ENCODE measurements at places on chromosomes 12 and 14.

DNA sequence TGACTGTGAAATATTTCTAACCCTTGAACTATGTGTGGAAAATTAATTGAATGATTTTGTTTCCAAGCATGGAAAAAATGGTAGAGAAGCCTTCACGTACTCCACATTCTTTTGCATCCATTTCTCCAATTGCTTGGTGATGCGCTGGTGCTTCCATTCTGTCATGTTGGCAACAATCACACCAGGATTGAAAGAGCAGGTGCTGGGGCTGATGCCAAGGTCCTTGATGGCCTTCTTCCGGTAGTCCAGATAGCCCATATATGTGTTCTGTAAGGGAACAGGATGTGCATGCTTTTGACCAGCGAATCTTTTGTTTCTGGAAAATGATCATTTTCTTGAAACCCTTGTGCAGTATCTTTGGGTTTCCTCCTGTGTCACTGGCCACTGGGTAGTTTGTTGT lies 28.6 kb downstream of the TDG start:
- DNase-seq, result no peak

- DNase-seq, result no peak
Observed at GRCh38 chr14:97350894-97351731, 553.9 kb downstream of the VRK1 start.

DNA sequence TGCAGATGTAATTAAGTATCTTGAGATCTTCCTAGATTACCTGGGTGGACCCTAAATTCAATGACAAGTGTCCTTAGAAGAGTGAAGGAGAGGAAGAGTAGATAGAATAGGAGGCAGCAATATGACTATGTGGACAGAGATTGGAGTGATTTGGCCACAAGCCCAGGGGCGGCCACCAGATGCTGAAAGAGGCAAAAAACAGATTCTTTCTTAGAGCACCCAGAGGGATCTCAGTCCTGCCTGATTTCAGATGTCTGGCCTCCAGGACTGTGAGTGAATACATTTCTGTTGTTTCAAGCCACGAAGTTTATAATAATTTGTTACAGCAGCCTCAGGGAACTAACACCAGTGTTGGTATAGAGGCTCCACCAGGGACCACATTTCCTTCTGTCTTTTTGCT lies 67.3 kb downstream of the DACT1 start:
- DNase-seq, result no peak

DNA sequence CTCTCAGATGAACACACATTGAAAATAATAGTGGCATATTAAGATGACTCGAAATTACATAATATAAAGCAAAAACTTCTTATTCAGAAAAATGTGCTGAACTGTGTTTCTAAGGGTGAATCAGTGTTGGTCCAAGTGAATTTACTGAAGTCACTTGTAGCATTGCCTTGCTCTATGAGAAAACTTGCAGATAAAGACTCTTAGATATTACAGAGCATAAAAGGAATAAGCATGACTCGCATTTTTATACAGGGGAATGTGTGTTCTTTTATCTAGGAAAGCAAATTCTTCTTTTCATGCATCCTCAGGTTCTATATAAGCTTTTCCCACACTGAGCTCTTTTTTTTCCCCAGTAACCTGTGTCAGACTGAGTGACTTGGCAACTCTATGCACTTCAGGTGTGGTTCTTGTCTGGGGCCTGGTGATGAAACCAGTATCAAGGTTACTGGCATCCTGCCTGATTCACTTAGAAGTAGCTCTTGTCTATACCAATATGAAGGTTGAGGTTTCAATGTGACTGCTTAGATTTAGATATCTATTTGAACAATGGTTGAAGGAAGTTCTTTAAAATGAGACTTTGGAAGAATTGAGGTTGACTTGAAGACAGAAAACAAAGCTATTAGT lies 76.1 kb downstream of the OTOGL start:
- no peak for DNase-seq

DNA sequence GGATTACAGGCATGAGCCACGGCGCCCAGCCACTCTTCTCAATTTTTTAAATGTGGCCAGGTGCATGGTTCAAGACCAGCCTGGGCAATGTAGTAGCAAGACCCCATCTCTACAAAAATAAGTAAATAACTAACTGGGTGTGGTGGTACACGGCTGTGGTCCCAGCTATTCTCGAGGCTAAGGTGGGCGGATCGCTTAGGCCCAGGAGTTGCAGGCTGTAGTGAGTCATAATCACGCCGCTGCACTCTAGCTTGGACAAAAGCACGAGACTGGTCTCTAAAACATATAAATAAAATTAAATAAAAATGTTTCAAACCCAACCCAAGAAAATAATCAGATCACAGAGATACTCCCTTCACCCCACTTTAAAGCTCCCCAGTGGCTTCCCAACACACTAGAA lies 8.9 kb downstream of the KDM2B start:
- DNase-seq, result no peak

DNA sequence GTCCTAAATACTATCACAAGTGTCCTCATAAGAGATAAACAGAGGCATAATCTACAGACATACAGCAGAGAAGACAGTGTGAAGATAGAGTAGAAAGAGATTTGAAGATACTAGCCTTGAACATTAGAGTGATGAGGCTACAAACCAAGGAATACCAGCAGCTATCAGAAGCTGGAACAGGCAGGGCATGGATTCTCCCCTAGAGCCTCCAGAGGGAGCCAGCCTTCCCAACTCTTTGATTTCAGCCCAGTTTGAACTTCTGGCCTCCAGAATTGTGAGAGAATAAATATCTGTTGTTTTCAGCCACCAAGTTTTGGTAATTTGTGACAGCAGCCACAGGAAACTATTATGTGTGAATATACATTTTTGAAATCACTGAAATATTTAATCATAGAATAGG lies 47.2 kb downstream of the CCDC91 start:
- no peak for DNase-seq

DNA sequence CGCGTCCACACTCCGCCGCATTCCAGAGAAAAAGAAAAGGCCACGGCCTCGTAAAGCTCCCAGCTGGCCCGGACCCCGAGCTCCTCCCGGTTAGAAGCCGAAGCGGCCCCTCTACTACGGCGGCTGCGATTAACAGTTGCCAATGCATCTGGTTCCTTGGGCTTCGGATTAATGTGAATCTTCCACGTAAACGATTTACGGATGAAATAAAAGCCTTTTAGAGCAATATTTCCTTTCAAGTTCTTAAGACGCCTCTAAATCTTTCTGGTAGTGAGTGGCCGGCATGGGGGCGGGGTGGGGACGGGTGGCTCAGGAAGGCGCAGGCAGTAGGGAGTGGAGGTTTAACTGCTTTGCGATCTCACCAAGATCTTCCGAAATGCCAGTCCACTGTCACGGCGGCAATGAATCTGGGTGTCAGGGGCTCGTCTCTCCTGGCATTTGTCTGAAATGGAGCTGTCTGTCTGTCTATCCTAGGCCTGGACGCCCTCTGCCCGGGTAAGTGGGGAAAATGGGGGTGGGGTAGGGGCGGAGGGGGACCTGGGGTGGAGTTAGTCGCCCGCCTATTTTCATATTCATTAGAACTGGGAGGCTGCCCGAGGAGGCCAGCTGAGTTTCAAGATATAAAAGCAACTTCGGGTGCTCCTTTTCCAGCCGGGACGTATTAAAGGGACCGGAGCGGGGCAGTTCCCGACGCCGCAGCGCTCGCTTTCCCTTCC lies 413 bp upstream of the ALX1 start:
- no peak for DNase-seq

DNA sequence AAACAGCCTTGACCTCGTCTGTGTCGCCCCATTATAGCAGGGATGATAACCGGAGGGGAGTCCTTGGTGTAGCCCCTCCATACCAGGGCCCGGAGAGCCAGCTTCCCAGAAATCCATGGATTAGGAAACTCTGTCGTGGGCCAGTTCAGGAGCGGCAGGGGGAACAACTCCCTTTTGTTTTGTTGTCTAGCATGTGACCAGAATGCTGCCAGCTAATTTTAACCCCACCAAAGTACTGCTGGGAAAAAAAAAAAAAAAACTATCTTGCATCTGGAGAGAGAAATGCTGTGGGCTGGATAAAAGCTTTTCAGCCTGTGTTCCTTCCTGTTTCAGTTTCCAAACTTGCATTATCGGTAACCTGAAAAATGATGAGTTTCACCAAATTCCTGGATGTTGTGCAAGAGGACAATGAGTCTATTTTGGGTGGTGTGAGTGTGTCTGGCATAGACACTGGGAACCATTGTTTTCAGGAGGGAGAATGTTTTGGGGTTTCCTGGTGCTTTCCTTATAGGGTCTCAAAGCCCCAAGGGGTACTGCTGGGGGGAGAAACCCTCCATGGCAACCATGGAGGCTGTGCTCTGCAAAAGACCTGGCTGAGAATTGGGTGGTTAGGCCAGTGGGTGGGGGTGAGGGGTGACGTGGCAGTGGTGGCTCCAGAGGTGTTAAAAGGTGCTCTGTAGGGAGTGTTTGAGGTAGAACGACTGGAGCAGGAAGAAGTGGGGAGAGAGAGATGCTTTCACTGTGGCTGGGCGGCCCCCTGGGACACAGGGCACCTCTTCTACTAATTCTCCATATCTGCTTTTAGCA lies 14.9 kb upstream of the IRF2BPL start:
- peak; percentile 25 for DNase-seq

DNA sequence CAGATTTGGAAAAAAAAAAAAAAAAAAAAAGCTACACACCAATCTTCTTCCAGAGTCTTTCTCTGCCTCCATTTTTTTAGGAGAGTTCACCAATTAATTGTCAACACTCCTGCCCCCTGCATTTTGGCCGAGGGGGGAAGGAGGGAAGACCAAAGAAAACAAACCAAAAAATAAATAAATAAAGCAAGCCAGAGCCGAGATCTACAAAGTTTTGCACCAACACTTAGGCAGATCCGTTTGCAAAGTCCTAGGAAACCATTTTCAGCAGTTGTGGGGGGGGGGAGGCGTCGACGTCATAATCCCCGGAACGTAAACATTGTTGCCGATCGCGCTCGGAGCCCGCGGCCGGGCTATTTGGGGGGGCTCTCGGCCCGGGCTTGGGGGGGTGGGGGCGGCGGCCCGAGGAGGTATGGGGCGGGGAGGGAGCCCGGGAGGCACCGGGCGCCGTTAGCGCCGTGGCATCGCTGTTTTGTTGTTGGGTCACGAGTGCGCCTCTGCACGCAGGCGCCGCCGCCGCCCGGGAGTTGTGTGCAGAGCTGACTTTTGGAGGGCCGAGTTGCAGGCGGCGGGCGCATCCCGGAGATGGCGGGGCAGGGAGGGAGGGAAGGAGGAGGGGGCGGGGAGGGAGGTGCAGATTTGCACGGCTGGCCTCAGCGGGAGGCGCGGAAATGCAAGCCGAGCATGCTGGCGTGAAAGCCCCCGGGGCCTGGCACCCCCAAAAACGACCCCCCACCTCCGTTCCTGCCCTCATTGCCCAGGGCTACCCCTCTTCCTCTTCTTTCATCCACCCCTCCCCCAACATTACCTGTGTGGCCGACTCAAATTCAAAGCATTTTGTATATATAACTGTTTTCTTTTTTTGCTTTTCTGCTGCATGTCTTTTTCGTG lies 598 bp downstream of the KDM2B start:
- DNase-seq, result peak; percentile 42

DNA sequence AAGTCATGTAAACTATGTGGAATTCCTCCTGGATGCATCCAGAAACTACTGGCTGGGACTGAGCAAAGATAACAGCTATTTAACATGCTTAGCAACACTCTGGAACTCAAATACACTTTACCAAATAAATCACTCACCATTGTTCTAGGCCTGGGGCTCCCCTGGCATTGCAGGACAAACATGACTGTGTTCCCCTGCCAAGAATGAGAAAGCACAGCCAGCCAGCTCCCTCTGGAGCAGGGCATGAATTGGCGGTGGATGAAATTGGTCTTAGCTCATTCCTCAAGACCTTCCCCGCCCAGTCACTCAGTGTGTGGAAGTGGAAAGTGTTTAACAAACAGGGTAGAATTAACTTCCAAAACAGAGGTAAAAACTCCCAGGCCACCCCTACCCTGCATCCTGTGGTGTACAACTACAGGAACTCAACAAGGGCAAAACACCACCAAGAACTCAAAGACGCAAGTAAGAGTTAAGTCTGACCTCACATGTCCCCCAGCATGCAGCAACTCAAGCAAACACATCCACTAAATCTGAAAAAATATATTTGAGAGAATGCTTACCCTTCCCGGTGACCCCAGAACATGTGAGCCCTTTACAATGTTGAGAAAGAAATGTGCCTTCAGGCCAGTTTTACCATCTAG lies 58.4 kb upstream of the BDKRB2 start:
- DNase-seq, result no peak

- DNase-seq, result no peak
Observed at GRCh38 chr14:103129301-103130016, 6.2 kb downstream of the TNFAIP2 start.

GRCh38 chr14:28301179-28301578 lies 465.4 kb upstream of the FOXG1 start:
- DNase-seq, result no peak

GRCh38 chr12:116027551-116027821 lies 250.0 kb downstream of the MED13L start:
- no peak for DNase-seq

- no peak for DNase-seq
Observed at GRCh38 chr14:37810094-37810801, 214.8 kb downstream of the TTC6 start.

- DNase-seq, result no peak
Observed at GRCh38 chr14:101225157-101226152, 321.9 kb upstream of the RTL1 start.

DNA sequence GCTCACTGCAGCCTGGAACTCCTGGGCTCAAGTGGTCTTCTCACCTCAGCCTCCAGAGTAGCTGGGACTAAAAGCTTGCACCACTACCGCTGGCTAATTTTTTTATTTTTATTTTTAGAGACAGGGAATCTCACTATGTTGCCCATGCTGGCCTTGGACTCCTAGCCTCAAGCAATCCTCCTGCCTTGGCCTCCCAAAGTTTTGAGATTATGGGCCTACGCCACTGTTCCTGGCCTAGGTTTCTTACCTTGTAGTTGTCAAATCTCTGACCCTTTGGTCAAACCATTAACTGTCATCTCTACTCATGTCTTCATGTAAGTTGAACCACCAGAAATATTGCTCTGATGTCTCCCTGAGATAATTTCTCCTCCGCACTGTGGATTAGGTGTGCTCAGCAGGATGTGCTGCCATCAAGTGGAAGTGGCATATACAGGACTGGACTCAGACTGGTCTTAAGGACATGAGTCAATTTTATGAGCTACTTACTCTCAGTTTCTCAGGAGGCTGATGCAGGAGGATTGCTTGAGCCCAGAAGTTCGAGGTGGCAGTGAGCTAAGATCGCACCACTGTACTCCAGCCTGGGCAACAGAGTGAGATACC lies 28.5 kb downstream of the ACTR6 start:
- no peak for DNase-seq

DNA sequence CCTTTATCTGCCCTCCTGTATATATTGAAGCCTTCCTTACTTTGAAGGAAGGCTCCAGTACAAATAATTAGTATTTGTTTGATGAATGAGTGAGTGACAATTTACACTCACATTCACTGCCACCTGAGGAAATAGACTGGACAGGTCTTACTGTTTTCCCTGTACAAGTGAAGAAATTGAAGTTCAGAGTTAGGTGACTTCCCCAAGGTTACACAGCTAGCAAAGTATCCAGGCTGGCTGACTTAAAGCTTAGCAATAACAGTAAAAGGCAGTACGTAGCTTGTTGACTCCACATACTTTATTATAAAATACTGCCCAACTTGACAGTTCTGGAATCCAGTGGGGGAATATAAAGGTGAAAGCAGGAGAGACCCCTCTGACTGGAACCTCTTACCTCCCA lies 2.6 kb upstream of the KRT18 start:
- no peak for DNase-seq

- no peak for DNase-seq
Observed at GRCh38 chr14:90587918-90588317, 191.1 kb downstream of the CALM1 start.

Measured in activated CD8-positive, alpha-beta memory T cell treated with anti-CD3 and anti-CD28 coated beads for 48 hours (primary cell).